Stimulated activated CD8-positive, alpha-beta memory T cell treated with anti-CD3 and anti-CD28 coated beads, Interleukin-7, amount 100 ng/mL, for 1 hour (primary cell): ENCODE measurements at places on chromosomes 3 and 15.

DNA sequence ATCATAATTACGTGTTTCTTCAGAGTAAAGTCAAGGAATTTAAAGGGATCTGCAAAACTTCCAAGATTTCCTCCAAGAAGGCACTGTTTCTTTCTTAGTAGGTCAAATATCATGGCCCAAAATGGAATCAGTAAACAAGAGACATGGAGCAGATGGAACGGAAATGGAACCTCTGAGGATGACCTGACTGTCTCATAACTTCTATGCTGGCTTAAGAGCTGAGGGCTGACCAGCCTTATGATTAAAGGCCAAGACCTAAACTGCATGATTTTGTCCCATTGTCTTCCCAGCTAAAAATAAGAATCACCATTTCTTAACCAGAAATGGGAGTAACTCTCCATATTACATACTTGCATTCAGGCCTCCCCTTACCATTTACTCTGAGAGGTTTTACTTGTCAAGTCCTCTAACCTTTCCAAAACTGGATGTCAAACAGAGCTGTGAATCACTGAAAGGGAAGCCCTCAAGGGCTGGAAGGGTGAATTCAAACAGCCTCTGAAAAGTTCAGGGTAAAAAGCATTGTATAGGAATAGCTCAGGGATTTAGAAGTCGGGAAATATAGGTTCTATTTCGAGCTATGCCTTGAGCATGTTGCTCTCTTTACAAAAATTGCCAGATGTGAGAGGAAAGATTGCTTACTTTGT is 103.7 kb downstream of the MEIS2 start:
- no peak for DNase-seq

GRCh38 chr3:72381584-72381983 is 466.7 kb downstream of the SHQ1 start:
- no peak for DNase-seq

- no peak for DNase-seq
These were observed 27.8 kb upstream of the ATP2B2 start for GRCh38 chr3:10532939-10533736.

GRCh38 chr15:36401586-36401966 is 177.8 kb upstream of the CDIN1 start:
- no peak for DNase-seq

- no peak for DNase-seq
These were observed 59.7 kb upstream of the SLCO3A1 start for GRCh38 chr15:91793771-91794170.

GRCh38 chr3:126961191-126961790 is 21.6 kb upstream of the PLXNA1 start:
- no peak for DNase-seq

DNA sequence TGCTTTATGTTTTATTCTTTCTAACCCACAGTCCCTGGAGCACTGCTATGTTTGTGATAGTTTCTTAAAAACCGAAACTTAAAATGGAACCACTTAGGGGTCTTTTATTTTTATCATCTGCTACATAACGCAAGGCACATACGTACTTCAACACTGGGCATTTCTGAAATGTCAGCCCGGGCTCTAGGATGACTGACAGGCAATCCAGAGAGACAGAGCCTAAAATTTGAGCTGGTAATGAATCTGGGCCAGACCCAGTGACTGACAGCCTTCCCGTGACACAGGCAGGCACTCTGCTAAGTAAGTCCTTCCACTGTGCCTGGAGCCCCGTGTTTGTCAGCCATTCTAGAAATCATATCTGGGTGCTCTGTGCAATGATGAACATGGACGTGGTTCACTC is 84.6 kb downstream of the RYR3 start:
- DNase-seq = no peak

GRCh38 chr15:47987461-47987860 is 133.3 kb upstream of the SLC24A5 start:
- no peak for DNase-seq
